ENCODE measurements at places on chromosomes 2 and 18.

- peak; percentile 64 for DNase-seq
Observed at GRCh38 chr2:64653109-64654062, at the start of gene SERTAD2. Gene SERTAD2 (minus strand): TSS chr2:64653913. CDS start chr2:64636871, 17,042 bp downstream.

DNA sequence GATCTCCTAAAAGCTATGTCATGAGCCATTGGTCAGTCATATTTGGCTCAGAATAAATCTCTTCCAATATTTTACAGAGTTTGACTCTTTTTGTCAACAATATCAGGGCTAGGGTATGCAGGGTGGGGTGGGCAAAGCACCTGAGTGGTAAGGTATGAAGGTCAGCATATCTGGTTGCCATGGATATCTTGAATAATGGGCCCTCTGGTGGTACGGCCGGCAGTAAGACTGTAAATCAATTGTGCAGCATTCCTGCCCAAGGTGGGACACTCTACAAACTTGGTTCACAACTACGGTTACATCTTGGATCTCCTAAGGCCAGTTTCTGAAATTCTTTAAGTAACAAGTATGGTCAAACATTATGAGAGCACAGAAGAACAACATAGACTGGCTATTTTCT is 119.6 kb downstream of the SPOPL start:
- no peak for DNase-seq

GRCh38 chr2:70094978-70095719 is 7.9 kb downstream of the PCBP1 start:
- DNase-seq: no peak

DNA sequence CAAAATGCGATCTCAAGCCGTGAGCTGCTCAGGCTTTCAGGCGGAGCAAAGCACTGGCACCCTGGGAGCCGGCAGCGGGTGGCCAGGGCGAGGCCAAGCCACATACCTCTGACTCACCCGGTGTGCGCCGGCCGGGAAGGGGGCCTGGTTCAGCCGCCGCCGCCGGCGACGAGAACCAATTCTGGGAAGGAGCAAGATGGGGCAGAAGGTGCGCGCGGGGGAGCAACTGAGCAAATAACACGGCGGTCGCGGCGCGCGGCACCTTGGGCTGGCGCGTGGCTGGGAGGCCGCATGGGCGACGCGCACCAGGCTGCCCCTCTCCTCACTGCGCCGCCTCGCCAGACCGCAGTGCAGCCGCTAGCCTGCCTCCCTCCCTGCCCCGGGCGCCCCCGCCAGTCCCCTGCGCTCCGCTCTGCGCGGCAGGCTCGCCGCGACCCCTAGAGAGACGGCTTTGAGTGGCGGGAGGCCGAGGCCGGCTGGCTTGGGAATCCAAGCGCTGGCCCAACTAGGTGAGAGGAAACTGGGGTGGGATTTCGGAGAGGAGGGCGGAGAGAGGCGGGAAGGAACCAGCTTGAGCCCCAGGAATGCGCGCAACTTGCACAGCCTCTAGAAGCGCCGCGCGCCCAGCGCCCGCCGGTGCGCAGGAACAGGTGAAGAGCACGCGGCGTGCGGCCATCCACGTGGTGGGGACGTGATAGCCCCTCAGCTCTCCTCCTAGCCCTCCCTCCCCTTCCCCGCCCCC is 3.2 kb downstream of the NRP2 start:
- DNase-seq: no peak

GRCh38 chr18:57561728-57562423 is 24.6 kb downstream of the FECH start:
- DNase-seq: peak; percentile 57

DNA sequence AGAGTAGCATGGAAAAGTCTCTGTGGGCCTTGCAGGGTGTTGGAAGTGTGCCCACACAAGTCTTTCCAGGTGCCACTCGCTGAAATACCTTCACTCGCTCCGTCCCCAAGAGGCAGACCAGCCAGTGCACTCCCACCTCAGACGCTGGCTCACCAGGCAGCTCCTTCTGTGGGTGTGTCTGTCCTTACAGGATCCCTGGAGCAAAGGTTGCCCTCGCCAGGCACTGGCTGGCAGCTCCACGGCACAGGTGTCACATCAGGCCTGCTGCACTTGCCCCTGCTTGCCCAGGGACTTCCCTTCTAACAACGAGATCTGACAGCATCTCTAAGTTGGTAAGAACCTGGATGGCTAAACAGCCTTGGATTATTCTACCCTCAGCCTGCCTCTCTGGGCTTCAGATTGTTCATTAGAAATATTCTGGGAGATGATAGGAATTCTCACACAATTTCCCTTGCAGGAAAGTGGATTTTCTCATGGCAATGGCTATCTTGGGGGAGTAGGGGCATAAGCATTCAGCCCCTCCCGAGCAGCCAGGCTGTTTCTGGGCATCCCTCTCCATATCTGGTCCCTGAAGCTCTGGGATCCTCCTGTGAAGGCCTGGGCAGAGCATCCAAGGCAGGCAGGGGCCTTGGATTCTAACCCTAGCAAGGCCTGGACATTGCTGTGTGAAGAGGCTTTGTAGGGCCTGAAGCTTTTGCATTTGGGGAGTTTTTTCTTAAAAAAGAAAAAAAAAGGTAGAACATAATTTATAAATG is 262.1 kb downstream of the MYCN start:
- no peak for DNase-seq

DNA sequence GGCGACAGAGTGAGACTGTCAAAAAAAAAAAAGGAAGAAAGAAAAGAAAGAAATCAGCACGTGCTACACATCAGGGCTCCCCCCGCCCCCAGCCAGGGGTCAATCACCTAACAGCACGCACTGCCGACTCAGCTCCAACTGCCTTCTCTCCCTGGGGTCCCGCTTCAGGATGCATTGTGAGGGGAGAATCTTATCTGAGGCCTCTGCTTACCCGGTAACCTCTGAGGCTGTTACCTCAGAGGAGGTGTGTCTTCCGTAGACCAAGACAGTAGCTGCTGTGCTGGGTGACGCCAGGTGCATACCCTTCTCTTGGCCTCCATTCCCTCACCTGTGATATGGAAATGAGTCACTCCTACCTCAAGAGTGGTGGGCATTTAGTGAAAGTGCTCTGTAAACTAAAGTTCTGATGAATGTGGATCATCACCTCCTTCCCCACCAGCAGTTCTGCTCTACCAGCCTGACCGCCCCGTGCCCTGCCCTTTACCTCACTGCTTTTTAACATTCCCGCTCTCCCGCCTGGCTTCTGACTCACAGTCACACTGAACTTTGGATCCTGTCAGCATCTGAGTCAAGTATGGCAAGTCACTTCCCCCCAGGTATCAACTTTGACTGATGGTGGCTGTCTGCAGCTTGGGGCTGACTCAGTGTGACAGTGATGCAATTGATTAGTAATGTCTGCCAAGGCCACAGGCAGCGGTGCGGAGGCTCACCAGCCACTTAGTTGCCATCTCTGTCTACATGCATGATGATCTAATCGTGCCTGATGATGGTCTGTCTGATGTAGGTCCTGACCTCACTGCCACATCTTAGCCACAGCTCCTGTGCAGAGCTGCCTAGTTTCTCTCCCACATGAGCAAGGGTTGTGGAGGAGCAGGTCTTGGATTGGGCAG is 20.1 kb downstream of the ARID5A start:
- no peak for DNase-seq

- DNase-seq: no peak
Observed at GRCh38 chr2:231415029-231415428, 19.5 kb downstream of the B3GNT7 start.

GRCh38 chr2:98379311-98380202 is 33.3 kb downstream of the CNGA3 start:
- DNase-seq: no peak

DNA sequence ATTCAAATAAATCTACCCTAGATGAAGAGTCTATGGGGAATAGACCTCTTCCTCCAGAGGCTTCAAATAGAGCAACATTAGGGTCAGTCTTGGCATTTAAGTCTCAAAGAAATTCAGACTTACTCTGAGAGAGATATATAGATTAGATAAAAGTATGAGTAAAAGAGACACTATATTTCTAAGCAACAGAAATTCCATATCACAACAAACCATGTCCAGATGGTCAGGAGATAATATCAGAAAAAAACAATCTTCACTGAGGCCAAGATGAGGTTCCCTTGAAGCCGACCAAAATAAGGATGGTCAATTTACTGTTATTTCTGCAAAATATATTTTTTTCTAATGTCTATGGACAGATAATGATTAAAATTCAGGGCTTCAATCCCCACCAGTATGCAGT is 89.1 kb upstream of the NOSTRIN start:
- DNase-seq: no peak

GRCh38 chr2:167986223-167986622 is 261.2 kb downstream of the STK39 start:
- no peak for DNase-seq

DNA sequence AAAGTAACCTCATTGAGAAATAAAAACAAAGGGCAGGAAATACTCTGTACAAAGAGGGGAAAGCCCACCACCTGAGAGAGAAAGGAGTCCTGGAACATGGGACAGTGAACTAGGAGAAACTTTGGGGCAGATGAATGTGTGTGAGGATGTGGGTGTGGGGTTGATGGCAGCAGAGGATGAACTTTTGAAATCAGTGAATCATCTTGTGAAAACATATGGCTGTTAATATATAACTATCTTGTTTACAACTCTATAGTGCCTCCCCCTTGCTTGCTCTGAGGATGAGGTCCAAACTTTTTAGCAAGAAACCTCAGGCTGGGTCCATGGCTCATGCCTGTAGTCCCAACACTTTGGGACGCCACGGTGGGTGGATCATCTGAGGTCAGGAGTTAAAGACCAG is 171.8 kb upstream of the LHCGR start:
- no peak for DNase-seq

DNA sequence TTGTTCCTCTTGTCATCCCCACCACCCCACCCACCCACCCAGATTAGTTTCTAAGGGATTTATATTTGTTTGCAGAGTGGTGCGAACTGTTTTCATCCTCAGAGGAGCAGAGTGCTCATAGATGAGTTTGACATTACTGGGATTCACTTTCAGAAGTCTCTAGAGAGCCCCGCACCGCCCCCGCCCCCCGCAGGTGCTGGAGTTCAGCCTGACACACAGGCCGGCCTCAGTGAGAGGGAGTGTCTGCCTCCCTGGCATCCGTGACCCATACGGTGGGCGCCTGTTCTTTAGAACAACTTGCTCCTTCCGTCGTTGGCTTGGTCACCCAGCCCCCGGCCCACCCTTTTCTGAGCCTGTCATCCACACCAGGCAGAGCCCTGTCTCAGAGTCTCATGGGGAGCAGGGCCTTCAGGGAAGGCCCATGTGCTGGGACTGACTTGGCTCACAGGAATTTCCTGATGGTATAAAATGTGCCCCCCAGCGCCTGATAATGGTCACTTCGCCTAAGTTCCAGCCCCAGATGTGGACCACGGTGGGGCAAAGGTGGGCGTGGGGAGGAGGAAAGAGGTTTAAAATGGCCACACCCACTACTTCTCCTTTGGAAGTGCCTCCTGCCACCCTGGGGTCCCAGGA is 44.3 kb downstream of the HPCAL1 start:
- DNase-seq: no peak

- DNase-seq: no peak
Observed at GRCh38 chr2:8004250-8004681, 677.6 kb upstream of the ID2 start.

DNA sequence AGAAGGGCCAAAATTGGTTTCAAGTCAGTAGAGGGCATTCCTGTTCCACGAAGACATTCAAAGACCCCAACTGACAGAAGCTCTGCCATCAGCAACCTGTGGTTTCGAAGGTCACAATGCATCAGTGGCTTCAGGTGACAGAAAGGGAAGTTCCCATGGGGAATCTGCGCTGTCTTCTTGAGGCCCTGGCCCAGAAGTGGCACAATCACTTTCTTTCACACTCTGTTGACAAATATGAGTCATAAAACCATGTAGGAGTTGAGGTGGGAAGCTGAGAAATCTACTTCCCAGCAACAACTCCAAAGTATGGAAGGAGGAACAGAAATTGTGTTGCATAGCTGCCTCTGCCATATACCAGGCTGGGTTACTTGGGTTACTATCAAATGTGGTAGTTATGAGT is 621.1 kb upstream of the FANCL start:
- no peak for DNase-seq

- DNase-seq: no peak
Observed at GRCh38 chr2:186101616-186102015, 363.0 kb downstream of the FSIP2 start.

- DNase-seq: no peak
Observed at GRCh38 chr2:140178234-140178633, 1398.0 kb upstream of the NXPH2 start.
